ENCODE measurements at places on chromosomes 12 and 14.
A peak's percentile ranks its signal among the peaks of the same experiment; 100 is the strongest.

DNA sequence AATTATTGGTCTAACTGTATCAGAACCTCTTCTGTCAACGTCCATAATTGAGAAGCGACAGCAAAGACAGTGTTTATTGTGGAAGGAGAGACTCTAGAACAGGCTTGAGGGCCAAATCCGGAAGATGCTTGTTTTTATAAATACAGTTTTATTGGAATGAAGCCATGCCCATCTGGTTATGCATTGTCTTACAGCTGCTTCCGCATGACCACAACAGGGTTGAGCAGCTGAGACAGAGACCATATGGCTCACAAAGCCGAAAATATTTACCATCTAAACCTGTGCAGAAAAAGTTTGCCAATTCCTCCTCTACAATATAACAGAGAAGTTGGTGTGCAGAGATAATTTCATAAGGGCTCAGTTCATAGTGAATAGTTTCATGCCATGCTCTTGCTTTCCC, 24.5 kb downstream of the PRKAB1 start:
- DNase-seq, result no peak

- no peak for DNase-seq
Observed at GRCh38 chr14:77782202-77782601, 17.7 kb upstream of the ADCK1 start.

DNA sequence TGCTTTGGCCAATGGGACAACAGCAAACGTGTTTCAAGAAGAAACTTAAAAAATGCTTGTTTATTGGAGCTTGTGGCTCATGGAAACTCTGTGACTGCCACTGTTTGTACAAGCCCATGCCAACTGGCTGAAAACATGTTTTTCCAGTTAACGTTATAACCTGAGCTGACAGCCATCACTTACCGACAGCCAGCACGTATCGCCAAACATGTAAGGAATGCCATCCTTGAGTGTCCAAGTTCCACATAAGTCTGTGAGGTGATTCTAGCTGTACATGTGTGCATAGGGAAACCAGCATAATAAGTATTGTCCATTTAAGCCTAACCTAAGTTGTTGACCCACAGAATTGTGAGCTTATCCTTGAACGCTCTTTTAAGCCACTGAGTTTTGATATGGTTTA, 596.9 kb downstream of the TRHDE start:
- no peak for DNase-seq

- peak; percentile 90 for DNase-seq
Observed at GRCh38 chr12:75724928-75725312, 213.5 kb upstream of the KRR1 start.

GRCh38 chr12:75646329-75647210, 135.2 kb upstream of the KRR1 start:
- no peak for DNase-seq

GRCh38 chr14:36627981-36628380, 33.7 kb upstream of the PAX9 start:
- DNase-seq, result no peak

- DNase-seq, result no peak
Observed at GRCh38 chr12:109157986-109158385, 41.6 kb downstream of the ACACB start.

DNA sequence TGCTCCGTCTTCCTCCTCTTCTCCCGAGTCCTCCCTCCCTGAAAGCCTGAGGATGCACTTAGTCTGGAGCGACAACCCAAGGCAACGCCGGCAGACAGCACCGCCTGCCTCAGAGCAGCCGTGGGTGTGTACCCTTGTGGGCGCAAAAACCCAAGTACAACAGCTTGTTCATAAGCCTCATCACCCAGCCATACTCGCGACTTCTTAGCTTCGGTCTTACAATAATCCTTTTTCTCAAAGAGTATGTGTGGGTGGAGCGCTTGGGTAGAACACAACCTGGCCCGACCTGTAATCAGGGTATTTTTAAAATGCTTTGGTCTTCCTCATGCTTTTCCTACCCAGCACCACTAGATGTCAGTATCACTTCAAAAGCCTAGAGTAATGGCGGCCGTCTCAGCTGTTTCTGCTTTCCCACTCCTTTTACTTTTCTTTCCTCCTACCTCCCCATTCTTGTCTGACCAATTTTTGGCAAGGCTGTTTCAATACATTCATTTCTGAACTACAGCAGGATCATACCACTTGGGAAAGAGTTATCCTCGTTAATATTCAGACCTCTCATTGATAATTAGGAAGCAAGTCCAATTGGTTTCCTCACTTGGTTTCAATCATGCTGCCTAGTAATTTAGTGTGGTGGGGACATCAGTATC, 198.9 kb downstream of the EPS8 start:
- DNase-seq, result peak; percentile 66

GRCh38 chr12:10721651-10722501, 1.2 kb downstream of the YBX3 start:
- DNase-seq, result peak; percentile 91

DNA sequence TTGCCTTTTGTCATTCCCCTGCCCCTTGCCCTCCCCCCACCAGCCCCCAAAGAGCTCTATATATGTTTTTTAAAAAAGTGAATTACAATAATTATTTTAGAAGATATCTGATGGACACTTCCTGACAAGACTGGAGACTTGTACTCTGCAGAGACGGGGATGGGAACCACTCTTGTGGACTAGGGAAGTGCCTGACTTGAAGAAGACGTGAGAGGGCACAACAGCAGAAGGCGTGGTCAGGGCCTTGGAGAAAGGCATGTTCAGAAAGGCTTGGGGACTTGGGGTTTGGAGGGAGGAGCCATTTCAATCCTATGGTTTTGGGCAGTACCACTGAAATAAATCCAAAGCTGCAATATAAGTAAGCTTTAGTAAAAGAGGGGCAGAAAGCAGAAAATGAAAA, 154.7 kb downstream of the APAF1 start:
- DNase-seq, result no peak

GRCh38 chr12:58640314-58640713, 280.0 kb downstream of the LRIG3 start:
- no peak for DNase-seq

DNA sequence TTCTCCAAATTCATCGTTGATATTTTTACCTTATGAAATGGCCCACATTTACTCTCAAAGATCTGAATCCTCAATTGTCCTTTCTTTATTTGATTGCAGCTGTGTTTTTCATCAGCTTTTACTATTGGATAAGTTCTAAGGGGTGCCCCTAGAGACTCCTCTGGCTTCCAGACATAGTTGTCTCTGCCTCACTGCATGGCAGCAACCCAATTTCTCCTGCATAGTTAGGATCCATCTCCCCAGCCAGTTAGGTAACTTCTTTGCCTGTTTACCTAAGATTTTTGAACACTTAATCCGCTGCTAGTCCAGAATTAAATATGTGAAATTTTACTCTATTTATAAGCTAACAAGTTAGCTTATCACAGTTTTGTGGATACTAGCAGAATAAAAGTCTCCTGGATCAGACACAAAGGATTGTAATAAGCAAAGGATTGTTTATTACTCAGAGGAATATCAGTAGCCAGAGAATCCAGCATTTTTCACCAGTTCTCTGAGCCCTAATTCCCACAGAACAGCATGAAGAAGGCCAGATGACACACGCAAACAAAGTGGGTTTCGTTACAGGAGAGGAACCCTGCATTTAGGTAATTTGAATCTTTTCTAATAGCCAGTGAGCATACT, 101.1 kb downstream of the BBS10 start:
- DNase-seq, result peak; percentile 39

GRCh38 chr14:68739701-68740100, 53.2 kb downstream of the ZFP36L1 start:
- DNase-seq, result no peak

DNA sequence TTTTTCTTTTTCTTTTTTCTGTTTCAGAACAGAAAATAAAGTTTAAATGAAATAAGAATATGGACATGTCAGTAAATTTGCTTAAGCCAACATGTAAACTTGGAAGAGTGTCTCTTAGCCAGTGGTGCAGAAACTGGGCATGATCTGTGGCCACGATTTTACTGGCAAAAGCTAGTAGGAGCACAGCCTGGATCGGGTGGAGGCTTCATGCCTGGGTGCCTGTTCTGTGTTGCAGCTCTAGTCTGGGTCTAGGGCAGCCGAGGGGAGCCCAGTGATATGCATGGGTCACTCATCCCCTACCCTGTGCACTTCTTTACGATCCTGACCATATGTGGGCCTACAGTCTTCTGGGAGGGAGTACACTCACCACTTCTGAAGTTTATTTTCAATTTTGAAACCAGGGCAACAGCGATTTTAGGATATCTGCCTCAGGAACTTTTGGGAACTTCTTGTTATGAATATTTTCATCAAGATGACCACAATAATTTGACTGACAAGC, 45.6 kb upstream of the SMCO2 start:
- no peak for DNase-seq

DNA sequence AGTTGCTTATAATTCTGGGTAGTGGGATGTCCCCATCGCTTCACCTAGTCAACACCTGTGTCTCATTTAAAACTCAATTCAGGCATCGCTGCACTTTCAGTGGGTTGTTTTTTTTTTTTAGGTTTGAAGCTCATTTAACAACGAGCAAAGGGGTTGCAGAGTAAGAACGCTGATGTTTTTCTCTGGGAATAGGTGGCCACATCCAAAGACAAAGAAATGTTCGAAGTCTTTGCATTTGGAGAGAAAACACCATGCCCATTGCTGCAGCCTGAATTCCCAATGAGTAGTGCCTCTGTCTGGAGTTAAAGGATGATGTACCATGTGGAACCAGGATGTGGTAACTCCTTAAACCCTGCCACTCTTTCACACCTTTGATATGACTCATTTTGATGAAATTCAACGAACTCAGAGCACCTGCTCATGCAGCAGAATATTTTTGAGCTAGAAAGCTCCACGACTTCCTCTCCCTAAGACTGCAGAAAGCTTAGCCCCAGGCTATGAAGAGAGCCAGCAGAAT, 35.1 kb upstream of the BATF start:
- no peak for DNase-seq

- DNase-seq, result no peak
Observed at GRCh38 chr12:105864316-105864715, 274.4 kb downstream of the NUAK1 start.

- DNase-seq, result no peak
Observed at GRCh38 chr14:21278632-21279031, 1.3 kb upstream of the RPGRIP1 start.

GRCh38 chr14:54652188-54652587, 85.3 kb downstream of the SAMD4A start:
- peak; percentile 95 for DNase-seq

DNA sequence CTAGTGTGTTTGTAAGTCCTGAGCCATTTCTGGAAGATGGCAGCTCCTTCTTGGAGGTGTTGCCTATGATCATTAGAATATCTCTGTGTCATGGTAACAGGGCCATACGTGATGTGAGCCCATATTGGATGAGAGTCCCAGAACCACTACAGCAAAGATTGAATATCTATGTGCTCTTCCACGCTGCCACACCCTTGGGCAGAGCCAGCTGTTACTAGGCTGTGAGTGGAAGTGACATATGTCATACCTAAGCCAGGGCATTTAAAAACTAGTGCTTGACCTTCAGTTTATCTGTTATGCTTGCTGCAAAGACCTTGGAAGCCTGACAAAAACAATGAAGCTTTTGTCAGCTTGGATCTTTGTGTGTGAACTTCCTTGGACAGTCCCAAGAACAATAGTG, 495.1 kb upstream of the CCDC196 start:
- DNase-seq, result no peak

DNA sequence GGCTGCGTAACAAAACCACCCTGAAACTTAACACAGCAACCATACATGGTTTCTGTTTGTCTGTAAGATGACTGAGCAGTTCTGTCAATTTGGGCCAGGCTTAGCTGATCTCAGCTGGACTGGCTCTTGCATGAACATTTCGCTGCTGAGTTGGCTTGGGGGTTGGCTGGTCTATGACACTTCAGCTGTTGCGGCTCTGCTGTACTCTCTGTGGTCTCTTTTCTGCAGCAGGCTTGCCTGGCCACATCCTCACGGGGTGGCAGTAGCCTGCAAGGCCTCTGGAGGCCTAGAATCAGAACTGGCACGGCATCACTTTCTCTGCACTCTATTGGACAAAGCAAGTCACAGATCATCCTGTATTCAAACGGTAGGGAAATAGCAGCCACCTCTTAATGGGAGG, 216.2 kb downstream of the BCL11B start:
- DNase-seq, result peak; percentile 27

DNA sequence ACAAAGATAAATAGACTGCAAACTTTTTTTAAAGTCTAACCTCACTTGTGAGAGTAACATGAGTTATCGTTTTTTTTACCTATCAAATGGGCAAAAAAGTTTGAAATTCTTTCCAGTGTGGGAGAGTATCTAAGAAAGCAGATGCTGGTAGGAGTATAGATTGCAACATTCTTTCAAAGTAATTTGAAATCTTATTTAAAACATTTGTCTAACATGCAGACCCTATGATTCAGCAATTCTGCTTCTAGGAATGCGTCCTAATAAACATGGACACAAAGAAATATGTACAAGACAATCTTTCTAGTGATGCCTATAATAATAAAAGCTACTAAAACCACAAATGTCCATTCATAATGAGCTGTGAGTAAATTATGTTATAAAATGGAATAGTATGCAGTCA, 110.4 kb upstream of the TMCC3 start:
- no peak for DNase-seq

- no peak for DNase-seq
Observed at GRCh38 chr12:118866346-118866745, 115.0 kb upstream of the SRRM4 start.

DNA sequence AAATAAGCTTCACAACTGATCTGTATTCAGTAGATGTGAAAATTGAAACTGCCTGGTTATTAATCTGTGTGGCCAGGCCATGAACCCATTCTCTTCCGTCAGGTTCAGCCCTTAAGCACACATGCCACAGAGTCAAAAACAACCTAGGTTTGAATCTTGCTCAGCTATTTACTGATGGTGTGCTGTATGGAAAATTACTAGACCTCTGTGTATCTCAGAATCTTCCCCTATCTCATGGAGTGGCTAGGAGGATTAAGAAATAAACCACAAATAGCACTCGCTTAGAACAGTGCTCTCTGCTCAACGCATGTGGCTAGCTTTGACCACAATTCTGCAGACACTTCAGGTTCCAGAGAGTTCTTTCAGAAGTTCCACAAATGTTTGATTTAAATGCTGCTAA, 240.7 kb upstream of the PLEKHG7 start:
- DNase-seq, result no peak

DNA sequence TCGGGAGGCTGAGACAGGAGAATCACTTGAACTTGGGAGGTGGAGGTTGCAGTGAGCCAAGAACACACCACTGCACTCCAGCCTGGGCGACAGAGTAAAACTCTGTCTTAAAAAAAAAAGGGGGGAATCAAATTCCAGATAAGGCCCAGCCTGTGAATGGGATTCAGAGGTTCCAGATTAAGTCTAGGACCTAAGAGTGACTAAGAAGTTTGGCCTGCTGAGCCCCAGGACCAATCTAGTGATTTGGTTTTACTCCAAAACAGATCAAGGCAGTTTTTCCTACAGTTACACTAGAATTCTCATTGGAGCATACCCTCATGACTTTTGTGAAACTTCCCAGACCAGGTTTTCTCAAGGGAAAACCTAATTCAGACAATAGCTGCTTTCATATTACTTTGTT, 22.8 kb downstream of the EXOC5 start:
- no peak for DNase-seq

- no peak for DNase-seq
Observed at GRCh38 chr12:69906411-69907216, 81.6 kb downstream of the MYRFL start.

- no peak for DNase-seq
Observed at GRCh38 chr14:32230181-32230580, 27.1 kb upstream of the RNU6-8 start.

Data from right hindlimb (tissue), 1 donor.